ENCODE measurements at places on chromosomes 11 and 22. TPM values are rescaled to one million over a fixed set of nuclear protein-coding genes. Genes with fewer than 3 reads are reported as not detected.
A peak's percentile ranks its signal among the peaks of the same experiment; 100 is the strongest.

GRCh38 chr11:1509626-1510255, 23.2 kb upstream of the MOB2 start:
- peaks cover 41% of the 10 kb centered on the region for H3K4me1 ChIP-seq
- H3K4me3 ChIP-seq: no peak overlapping the region
- no peak for DNase-seq
- H3K27me3 ChIP-seq: no peaks in the 10 kb centered on the region
- H3K27ac ChIP-seq: peak overlapping the region; percentile 64

GRCh38 chr11:110125632-110126031, 32.4 kb downstream of the ZC3H12C start:
- H3K4me1 ChIP-seq: peaks cover 47% of the 10 kb centered on the region
- H3K36me3 ChIP-seq: peaks cover 4% of the 10 kb centered on the region
- no peak for DNase-seq
- H3K4me3 ChIP-seq: no peak overlapping the region
- H3K27me3 ChIP-seq: no peaks in the 10 kb centered on the region

The DCDC1 gene
- 1.1 TPM for total RNA-seq

The RHOG gene
- total RNA-seq: 68.8 TPM

The APOBEC3B gene
- 0.39 TPM for total RNA-seq
